ENCODE measurements at places on chromosomes 6 and 20.
A peak's percentile ranks its signal among the peaks of the same experiment; 100 is the strongest.

DNA sequence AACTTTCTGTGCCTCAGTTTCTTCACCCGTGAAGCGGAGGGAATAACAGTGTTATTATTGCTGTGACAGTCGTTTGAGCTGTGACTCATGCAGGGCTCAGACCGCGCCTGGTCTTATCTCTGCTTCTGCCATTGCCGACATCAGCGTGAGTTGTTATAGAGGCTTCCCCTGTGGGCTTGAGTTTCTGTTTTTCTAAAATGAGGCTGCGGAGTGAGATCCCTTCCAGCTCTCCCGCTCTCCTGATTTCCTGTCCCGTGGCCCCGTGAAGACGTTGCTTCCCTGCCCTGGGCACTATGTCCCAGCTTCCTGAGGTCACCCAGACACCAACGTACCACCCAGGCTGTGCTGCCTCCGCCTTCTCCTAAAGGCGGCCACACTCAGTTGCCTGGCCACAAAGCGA lies 278.5 kb downstream of the BMP7 start:
- no peak for DNase-seq

- DNase-seq: peak; percentile 57
Observed at GRCh38 chr6:148747471-148748165, 788 bp downstream of the UST start.

DNA sequence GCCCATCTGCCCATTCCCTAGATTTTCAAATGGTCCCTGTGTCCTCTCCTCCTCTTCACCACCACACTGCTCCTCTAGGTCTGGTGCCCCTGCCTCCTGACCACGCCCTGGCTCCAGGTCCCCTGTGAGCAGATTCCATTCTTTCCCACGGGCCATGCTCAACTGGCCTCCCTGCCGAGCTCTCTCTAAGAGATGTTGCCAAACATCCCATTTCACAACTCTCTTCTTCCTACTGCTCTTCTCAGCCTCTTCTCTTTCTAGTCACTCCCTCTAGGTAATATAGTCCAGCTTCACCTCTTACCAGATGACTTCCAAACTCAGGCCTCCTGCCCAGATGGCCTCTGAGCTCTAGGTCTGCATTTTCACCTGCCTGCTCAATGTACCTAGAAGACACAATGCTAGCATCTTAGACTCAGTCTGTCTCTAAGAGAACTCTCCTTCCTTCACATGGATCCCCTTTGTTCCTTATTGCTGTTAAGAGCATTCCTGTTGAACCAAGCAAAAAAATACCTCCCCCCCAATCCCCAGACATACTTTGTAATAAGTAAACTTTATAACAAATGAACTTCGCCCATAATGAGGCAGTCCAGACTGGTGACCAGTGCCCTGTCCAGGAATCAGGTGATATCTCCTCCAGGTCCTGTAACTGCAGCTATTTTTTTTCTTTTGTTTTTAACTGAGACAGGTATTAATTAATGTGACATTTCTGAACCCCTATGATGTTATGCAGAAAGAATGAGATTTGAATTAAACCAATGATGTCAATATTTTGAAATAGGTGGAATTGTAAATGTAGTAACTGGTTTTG lies 79.0 kb downstream of the LYRM4 start:
- no peak for DNase-seq

- DNase-seq: no peak
Observed at GRCh38 chr6:106173124-106173879, 87.2 kb downstream of the PRDM1 start.

- peak; percentile 81 for DNase-seq
Observed at GRCh38 chr6:89940225-89941027, 46.2 kb downstream of the GJA10 start.

- peak; percentile 82 for DNase-seq
Observed at GRCh38 chr20:16803965-16804792, 56.0 kb downstream of the OTOR start.

- DNase-seq: no peak
Observed at GRCh38 chr6:80250391-80250997, 144.0 kb downstream of the BCKDHB start.

GRCh38 chr6:97450087-97450486 lies 167.1 kb upstream of the MMS22L start:
- no peak for DNase-seq

GRCh38 chr6:21521276-21521675 lies 72.3 kb upstream of the SOX4 start:
- peak; percentile 70 for DNase-seq

DNA sequence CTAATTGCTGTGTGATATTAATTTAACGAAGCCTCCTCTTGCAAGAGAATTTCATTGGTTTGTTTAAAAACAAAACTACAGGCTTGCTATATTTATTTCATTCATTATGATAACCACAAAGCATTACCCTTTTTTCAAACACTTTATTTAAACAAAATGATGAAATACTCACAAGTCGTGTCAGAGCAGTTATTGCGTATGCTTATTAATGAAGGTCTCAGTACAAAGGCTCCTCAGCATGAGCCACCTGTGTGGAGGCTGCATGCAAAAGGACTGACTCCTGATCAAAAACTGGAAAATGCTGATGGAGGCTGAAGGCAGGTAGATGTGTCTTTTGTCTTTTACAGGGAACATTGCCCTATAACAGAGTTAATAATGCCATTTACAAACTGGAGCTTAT lies 130.5 kb downstream of the CRYBG1 start:
- DNase-seq: no peak

GRCh38 chr6:42141603-42142117 lies 760 bp downstream of the C6orf132 start:
- no peak for DNase-seq

DNA sequence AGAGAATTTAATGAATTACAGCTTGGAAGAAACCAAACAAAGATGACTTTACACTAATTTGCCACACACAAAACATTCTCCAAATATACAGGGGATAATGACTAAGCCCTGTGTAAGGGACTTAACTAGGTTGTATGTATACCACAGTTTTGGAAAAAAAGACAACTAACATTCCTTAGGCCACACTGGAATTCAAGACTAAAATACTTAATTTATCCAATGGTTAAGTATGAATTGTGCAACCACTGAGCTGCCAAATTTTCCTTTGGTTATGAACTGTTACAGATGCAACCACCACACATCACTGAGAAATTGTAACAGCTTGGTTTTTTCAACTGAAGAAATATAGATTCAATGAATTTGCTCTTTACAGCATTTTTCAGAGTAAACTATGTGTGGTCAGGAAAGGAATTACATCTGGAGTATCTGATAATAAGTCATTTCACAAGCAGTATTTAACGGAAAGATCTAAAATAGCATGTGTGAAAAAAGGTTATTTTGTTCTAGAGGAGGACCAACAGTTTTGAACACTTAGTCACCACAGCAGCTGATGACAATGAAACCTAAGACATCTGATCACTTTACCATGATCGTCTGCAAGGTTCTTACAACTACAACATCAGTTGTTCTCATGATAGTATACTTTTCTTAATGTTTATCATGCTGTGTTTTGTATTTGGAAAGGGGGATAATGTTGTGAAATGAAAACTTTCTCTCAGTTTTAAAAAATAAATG lies 318.8 kb downstream of the BCKDHB start:
- DNase-seq: no peak

- DNase-seq: peak; percentile 70
Observed at GRCh38 chr6:6008648-6009421, 2.1 kb upstream of the NRN1 start.

DNA sequence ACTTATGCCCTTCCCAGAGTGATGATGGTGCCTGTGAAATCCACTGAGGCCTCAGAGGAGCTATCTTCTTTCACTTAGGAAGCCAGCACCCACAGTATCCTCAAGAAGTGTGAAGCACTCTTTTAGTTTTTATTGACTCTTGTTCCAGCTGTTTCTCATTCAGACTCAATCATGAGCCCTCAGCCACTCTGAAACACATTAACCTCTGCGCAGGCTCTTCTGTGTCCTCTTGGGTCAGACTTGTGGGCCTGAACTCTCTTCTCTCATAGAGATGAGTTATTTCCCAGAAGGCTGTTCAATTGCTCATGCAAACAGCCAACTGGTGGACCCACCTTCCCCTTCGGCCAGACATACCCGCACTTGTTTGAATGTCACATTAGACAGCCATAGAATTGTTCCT lies 27.8 kb upstream of the PREP start:
- DNase-seq: no peak

GRCh38 chr6:36025260-36025931 lies 955 bp upstream of the SLC26A8 start:
- DNase-seq: no peak

- no peak for DNase-seq
Observed at GRCh38 chr6:166476061-166476591, 93.4 kb upstream of the MPC1 start.

- peak; percentile 96 for DNase-seq
Observed at GRCh38 chr20:13995086-13995665, at the start of gene MACROD2. Gene MACROD2, plus strand, starts transcription at chr20:13995516.

DNA sequence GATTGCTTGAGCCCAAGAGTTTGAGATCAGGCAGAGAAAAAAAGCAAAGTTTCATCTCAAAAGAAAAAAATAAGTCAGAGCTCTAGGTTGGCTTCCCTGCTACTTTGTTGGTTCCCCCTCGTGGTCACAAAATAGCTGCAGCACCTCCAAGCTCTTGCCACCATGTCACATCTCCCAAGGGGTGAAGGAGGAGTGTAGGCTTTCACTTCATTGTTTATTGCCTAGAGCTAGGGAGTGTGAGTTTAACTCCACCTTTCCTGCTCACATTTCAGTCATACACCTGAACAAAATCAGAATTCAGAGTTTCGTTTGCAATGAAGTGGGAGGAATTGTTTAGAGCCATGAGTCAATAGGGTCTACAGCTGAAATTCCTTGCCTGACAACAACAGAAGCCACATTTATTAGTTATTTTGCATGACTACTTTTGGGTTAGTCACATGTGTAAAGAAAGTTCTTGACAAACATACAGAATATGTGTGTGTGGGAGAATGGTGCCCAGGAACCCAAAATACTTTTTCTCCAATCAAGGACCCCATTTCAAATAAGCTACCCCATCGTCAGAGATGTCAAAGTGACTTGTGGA lies 56.2 kb upstream of the UFL1 start:
- DNase-seq: no peak

- no peak for DNase-seq
Observed at GRCh38 chr6:25219216-25219916, 59.8 kb upstream of the CARMIL1 start.

DNA sequence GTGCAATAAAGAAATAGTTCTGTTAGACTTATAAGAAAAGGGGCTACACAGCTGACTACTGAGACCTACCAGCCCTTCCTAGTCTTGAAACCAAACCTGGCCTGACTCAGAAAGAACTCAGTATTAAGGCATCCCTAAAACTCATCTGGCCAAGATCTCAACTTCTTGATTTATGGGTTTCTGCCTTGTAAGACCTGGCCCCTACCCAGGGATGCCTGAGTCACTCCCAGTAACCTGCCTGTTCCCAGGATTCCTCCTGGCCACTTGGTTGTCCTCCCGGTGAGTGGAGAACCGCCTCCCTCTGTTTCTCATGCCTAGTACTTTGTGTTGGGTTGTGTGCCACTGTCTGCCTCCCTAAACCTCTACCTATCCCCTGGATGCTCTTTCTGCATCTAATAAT lies 189.4 kb upstream of the PREP start:
- DNase-seq: no peak

DNA sequence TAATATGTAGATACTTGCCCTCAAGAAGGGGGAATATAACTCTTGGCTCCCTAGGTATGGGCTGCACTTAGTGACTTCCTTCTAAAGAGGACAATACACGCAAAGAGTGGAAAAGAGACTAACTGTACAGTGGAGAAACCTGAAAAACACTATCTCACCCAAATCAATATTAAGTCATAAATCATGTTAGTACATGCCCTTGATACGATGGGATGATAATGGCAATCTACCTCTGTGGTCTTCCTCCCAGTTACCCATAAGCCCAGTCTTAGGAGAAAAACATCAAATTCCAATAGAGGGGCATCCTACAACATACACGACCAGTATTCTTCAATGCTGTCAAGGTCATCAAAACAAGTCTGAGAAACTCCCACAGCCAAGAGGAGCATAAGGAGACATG lies 1.3 kb downstream of the TRIM26 start:
- no peak for DNase-seq

GRCh38 chr6:14118091-14118439 lies 493 bp downstream of the CD83 start:
- peak; percentile 21 for DNase-seq

- no peak for DNase-seq
Observed at GRCh38 chr6:163705923-163706322, 291.4 kb downstream of the QKI start.

GRCh38 chr6:150327117-150327774 lies 41.6 kb upstream of the IYD start:
- DNase-seq: no peak

GRCh38 chr6:138404666-138405337 lies 779 bp downstream of the HEBP2 start:
- no peak for DNase-seq

- DNase-seq: no peak
Observed at GRCh38 chr6:121668259-121668658, 232.8 kb downstream of the GJA1 start.
